ENCODE measurements at places on chromosomes 6 and 20.

GRCh38 chr6:142294679-142295078 lies 7.1 kb upstream of the ADGRG6 start:
- DNase-seq, result peak; percentile 55

DNA sequence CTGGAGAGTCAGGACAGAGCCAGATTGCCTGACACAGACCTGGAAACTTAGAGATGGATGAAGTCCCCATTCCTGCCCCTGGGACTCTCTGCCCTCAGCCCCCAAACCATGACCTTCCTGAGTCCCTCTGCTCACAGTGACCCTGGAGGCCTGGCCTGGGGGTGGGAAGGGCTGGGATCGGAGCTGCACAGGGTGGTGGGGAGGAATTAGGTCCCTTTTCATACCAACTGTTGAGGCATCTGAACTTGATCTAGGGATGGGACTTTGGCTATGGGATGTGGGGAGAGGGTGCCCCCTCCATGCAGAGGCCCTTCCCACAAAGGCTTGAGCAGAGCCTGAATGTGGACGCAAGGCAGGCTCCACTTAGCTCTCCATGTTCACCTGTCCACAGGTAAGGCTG lies 144.1 kb downstream of the MRPL14 start:
- no peak for DNase-seq

GRCh38 chr6:127484212-127484863 lies 25.1 kb upstream of the KIAA0408 start:
- peak; percentile 58 for DNase-seq

- no peak for DNase-seq
Observed at GRCh38 chr6:150435832-150436231, 67.0 kb downstream of the IYD start.

GRCh38 chr6:105642708-105643107 lies 239.8 kb upstream of the PREP start:
- no peak for DNase-seq

GRCh38 chr6:16670183-16670582 lies 91.1 kb downstream of the ATXN1 start:
- DNase-seq, result no peak

DNA sequence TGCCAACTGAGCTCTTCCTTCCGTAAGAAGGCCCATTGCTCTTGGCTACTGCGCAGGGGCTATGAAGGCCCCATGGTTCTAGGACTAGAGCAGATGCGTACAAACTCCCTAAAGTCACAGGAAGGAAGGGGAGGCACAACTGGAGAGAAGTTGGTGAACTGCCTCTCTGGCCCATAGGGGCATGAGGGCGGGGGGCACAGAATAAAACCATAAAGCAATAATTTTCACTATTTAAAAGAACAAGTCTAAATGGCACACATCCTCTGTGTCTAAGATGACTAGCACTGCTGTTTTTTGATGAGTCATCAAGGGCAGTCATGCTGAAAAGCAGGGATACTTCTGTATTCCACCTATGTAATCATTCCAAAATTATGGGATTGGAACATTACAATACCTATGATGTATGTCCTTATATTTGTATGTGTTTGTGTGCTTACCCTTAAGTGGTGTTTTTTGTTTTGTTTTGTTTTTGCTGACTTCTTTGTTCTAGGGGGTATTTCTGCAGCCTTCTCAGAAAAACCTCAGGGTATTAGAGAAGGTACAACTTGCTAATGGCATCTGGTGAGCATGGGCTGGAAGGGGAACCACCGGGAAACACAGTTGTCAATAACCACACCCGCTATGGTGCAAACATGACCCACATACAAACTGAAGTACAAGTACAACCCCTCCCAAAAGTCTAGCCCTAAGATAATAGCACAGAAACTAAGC lies 36.9 kb downstream of the B4GALT5 start:
- DNase-seq, result peak; percentile 88

- no peak for DNase-seq
Observed at GRCh38 chr6:99334526-99335127, 14.8 kb downstream of the FAXC start.

DNA sequence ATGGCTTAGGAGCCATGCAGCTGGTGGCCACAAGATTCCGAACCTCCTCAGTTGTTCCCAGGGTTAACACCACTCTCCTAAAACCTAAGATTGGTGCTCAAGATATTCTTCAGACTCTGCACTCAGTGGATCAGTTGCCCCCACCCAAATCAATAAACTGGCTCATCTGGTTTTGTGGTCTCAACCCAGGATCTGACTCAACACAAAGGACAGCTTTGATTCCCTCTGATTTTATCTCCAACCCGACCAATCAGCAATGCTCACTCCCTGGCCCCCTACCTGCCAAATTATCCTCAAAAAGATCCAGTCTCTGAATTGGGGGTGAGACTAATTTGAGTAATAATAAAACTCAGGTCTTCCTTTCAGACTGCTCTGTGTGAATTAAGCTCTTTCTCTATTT lies 137.5 kb downstream of the EYS start:
- DNase-seq, result no peak

GRCh38 chr6:163922562-163922961 lies 508.0 kb downstream of the QKI start:
- no peak for DNase-seq

DNA sequence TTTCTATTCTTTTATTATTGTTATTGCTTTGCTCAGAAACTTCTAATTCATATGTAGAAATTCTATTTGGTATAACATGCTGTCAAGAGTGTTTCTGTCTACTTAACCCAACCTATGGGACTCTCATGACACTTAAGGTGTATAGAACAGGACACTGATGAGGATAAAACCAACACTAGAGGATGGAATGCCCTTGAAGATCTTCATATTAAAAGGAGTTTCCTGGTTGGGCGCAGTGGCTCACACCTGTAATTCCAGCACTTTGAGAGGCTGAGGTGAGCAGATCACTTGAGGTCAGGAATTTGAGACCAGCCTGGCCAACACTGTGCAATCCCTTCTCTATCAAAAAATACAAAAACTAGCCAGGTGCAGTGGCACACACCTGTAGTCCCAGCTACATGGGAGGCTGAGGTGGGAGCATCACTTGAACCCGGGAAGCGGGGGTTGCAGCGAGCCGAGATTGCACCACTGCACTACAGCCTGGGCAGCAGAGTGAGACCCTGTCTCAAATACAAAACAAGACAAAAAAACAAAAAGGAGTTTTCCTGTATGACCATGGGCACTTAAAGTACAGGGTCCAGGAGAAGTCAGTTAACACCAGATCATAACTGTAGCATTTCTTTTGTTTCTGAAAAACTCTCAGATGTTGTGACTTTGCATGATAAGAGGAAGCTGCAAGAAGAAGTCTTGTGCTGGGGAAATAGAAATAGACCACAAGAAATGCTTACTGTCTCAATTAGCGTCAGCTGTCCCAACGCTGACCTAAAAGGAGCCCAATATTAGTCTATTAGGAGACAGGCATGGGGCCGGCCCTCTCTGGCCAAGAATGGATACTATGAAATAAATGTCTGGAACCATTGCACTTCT lies 38.9 kb upstream of the CD2AP start:
- peak; percentile 21 for DNase-seq

- no peak for DNase-seq
Observed at GRCh38 chr20:32271620-32272019, 5.8 kb upstream of the KIF3B start.

GRCh38 chr6:54291738-54292137 lies 16.5 kb upstream of the TINAG start:
- DNase-seq, result no peak

DNA sequence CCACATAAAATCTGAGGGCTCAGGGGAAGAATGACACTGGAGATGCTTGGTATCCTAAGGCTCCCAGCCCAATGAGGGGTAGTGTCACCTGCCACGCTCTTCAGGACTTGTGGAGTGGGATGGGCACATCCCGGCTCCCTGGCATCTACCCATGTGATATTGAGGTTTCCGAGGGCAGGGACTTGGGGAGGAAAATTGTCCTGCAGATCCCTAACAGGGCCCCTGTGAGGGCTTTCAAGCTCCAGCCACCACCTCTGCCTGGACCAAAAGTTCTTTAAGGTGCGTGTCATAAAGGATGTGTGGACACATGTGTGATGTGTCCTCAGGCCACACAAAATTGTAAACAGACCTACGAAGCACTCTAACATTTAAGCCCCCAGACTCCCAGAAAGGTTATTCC lies 2.5 kb downstream of the SCML4 start:
- no peak for DNase-seq

GRCh38 chr20:22561965-22562577 lies 22.3 kb downstream of the FOXA2 start:
- DNase-seq, result no peak

DNA sequence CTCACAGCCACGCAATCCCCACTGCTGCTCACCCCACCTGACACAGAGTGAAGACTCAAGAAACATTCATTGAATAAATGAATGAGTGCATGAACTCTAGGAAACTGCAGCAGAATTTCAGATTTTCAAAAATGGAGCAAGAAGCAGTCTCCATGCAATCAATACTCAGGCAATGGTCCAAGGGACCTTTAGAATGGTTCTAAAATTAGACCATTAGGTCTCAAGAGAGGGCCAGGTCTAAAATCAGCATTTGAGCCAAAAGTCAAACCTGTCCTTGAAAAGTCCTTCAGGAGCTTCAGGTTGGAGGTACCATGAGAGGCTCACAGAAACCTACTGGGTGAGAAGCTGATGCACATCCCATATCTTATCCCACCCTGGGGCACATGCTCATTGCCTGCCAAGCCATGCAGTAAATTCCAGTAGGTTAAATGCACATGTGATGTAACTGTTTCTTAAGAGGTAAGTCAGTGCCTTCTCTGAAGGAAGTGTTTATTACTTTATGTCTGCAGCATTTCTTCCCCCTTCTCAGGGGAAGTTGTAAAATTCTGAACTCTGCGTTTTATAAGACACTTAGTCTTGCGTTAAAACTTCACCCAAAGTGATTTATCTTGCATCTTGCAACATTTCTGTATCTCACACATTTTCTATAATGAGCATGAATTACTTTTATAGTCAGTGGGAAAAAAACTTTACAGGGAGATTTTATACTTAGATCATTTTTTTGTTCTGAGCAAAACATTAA lies 126.6 kb downstream of the ADAT2 start:
- DNase-seq, result no peak

GRCh38 chr6:45872827-45873365 lies 142.8 kb downstream of the CLIC5 start:
- DNase-seq, result no peak

- DNase-seq, result no peak
Observed at GRCh38 chr6:160055813-160056212, 65.8 kb upstream of the SLC22A1 start.

Measured in bone marrow (tissue), 2 donors.